ENCODE measurements at places on chromosomes 12 and 14.

DNA sequence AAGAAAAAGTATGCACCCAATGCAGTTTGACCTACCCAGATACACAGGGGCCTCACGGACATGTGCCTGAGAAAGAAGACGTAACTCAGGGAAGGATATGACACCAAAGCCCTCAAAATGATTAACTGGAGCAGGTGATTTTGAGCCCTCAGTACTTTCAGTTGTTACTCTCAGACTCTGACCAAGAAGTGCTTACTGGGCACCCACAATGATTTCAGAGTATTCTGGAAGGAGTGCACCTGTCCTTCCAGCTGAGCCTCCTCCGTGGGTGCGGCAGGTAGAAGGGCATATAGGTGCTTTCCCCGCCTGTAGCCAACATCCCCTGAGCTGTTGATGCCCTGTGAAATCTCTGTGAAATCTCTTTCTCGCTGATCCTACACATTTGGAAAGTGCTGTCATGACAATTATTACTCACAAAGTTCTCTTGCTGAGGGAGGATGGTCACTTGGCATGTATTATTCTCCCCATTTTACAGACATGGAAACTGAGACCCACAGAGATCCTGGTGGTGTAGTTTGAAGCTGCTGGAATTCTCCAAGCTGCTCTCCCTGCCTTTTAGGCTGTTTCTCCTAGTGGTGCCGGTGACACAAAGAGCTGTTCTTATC, 154.3 kb upstream of the CCND2 start:
- DNase-seq = no peak

DNA sequence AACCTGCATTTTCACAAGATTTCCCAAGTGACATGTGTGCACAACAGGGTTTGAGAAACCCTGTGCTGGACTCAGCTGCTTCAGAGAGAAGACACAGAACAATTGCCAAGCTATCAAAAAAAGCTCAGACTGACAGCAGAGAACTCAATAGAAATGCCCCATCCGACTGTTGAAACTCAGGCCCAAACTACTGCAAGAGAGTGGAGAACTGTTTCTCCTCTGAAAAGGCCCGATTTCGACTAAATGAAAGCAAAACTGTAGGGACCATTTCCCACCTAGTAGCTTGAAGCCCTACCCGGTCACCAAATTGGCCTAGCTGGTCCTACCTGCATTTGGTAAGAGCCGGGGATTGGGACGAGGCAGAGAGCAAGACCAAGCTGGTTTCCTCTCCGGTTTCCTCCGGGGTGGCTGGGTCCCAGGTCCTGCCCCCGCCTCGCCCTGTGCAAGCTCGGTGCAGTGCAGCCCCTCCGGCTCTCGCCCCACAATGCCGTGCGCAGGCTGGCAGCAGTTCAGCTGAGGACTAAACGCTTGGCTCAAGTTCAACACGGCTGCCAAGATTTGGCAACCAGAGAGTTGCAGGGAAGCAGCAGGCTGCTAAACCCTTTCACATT, 1180.6 kb downstream of the VRK1 start:
- DNase-seq = peak; percentile 87

GRCh38 chr12:114025935-114026334, 59.8 kb upstream of the RBM19 start:
- DNase-seq = no peak

DNA sequence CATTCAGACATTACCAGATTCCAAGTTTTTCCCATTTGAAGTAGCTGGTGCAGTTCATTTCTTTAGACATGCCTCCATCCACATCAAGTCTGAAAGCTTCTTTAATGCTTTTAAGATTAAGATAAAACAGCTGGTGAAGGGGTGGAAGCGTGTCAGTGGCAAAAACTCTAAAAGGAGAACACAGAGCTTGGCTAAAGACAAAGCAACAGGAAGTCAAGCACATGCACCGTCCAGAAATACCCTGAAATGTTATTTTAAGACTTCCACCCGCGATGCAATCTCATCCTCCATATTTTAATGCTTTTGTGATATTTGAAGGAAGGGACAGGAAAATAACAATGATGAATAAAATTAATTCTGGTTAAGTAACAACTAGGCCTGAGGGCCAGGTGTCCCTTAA, 31.8 kb downstream of the PPM1H start:
- no peak for DNase-seq

GRCh38 chr14:81454572-81455218, 54.6 kb upstream of the STON2 start:
- DNase-seq = no peak

- DNase-seq = no peak
Measured at GRCh38 chr12:84998341-84998740, 37.7 kb downstream of the TSPAN19 start.

DNA sequence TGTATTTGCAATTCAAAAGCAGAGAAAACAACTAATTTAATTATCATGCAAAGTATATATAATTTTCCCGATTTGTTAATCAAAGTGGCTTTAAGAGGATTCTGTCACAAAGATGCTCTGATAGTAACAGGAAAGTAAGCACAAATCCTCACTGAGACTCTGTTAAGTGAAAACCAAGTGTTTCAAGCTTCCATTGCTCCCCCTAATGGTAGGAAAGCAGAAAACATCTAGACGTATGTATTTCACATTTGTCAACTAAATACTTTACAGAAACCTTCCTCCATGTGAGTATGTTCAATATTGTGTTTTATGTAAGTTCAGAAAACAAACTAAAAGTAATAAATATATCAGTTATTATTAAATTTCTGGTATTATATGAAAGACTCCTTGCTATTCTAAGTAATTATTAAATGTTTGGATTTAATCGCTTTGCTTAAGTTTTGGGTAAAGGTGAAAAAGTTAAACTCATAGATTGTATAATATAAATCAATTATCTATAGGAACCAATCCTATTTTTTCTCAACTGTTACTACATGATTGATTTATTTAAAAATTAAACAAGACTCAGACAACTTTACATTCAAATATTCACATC, 1.5 kb upstream of the NTS start:
- no peak for DNase-seq

Measured in right hindlimb (tissue), 1 donor.